NCI-H1417 (cell line): ENCODE measurements at places on chromosomes 12 and 14.

DNA sequence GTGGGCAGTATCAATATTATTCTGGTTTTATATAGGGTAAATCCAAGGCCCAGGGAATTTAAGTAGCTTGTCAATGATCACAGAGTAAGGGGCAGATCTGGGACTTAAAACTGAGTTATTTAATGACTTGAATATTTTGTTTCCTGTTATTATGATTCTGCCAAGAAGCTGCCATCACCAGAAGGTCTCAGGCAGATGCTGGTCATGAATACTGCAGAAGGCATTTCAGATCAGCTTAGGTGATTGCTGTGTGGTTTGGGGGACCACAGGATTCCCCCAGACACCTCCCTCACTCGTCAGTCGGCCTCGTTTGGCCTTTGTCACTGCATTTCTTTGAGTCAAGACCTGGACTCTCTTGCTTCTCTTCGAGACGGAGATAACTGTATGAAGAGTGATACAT is 47.7 kb upstream of the EVL start:
- no peak for DNase-seq

GRCh38 chr12:95820096-95820703 is 29.6 kb upstream of the NTN4 start:
- DNase-seq: peak; percentile 88

GRCh38 chr12:105332925-105333324 is 2.4 kb downstream of the C12orf75 start:
- no peak for DNase-seq

- DNase-seq: no peak
Observed at GRCh38 chr12:108612788-108613282, 15.0 kb upstream of the TMEM119 start.

- no peak for DNase-seq
Observed at GRCh38 chr12:117377758-117378157, 16.3 kb upstream of the NOS1 start.

- DNase-seq: no peak
Observed at GRCh38 chr14:26204728-26205479, 392.9 kb downstream of the NOVA1 start.

DNA sequence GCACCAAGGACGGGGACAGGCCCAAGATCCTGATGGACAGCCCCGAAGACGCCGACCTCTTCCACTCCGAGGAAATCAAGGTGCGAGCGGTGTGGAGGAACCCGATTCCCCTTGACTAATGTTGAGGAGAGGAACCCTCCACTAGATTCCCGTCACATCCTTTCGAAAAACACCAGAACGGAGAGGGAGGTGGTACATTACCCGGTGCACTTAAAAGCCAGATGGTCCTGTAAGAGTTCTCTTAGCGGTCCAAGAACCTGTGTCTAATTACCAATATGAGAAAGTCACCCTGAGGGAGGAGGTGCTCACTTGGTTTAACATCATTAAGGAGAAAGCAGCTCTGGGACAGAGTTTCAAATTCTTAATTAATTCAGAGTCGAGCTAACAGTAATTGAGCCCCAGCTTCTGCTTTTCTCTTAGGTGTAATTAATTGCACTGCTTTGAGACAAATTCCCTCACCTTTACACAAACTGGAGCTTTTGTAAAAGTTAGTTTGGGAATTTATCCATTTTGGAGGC is 450 bp downstream of the PRKAB1 start:
- DNase-seq: no peak
